Nucleus accumbens (tissue), 56 donors: ENCODE measurements at places on chromosomes 2 and 18.
A peak's percentile ranks its signal among the peaks of the same experiment; 100 is the strongest.

DNA sequence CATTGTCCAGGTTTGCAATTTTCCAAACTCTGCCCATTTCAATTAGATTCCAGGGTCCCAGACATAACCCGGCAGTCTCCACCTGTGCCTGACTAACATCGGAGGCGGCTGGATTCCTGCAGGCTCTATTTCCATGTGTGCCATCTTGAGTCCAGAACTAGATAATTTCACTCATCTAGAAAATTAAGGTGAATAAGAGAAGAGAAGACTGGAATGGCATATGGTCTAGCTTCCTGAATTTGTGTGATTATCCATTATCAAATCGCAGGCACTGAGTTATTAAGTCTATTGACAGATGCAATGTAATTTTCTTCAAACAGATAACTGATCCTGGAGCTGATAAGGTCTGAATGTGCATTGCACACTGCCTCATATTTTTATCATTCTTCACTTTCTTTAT lies 305.2 kb downstream of the ETAA1 start:
- DNase-seq, result no peak

DNA sequence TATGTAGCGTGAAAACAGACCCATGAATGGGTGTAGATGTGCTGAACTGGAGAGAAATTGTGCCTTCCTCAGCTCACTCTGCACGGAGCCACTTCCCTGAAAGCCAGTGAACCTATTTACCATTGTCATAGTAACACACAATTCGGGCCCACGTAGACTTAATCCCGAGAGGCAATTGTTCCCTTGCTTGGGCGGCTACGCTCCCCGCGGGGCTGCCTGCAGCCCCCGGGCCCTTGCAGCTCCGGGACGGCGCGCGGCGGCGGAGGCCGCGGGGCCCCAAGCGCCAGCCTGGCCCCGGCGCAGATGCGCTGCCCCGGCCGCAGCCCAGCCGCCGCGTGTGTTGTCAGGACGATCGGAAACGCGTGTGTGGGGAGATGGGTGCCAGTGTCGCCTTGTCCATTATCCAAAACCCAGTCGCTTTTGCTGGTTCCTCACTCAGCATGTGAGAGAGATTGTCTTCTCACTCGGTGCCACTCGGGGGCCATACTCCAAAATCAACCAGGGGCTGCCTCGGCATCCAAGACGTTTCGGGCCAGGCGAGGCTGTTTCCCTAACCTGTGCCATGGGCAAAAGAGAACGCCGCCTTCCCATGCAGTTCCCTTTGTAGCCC lies 17.9 kb upstream of the LRRTM1 start:
- DNase-seq, result peak; percentile 31

DNA sequence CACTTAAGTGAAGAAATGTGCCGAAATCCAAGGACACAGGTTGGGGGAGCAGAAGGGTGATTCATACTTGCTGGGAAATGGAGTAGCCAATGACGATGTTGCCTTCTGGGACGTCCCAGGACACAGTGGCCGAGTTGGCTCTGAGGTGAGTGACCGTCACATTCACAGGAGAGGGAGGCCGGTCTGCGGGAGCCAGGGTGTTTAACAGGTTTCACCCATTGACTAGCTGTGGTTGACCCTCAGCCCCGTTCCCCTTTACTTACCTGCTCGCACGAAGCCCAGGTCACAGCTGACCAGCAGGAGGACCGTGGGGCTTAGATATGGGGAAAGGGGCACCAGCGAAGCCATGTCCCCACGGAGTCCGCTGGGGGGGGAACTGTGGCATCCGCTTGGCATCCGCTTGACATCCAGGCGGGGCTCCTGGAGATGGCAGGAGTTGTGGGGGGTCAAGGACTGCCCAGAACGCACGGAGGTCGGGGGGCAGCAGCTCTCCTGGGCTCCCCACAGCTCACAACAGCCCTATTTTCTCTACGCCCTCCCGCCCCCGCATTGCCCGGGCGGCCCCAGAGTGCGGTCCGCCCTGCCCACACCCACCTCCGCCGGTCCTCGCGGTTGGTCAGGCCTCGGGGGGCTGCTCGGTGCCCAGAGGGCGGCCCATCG lies 586 bp downstream of the FNDC4 start:
- DNase-seq, result no peak

- DNase-seq, result no peak
Observed at GRCh38 chr2:21836719-21837118, 713.0 kb downstream of the TDRD15 start.

DNA sequence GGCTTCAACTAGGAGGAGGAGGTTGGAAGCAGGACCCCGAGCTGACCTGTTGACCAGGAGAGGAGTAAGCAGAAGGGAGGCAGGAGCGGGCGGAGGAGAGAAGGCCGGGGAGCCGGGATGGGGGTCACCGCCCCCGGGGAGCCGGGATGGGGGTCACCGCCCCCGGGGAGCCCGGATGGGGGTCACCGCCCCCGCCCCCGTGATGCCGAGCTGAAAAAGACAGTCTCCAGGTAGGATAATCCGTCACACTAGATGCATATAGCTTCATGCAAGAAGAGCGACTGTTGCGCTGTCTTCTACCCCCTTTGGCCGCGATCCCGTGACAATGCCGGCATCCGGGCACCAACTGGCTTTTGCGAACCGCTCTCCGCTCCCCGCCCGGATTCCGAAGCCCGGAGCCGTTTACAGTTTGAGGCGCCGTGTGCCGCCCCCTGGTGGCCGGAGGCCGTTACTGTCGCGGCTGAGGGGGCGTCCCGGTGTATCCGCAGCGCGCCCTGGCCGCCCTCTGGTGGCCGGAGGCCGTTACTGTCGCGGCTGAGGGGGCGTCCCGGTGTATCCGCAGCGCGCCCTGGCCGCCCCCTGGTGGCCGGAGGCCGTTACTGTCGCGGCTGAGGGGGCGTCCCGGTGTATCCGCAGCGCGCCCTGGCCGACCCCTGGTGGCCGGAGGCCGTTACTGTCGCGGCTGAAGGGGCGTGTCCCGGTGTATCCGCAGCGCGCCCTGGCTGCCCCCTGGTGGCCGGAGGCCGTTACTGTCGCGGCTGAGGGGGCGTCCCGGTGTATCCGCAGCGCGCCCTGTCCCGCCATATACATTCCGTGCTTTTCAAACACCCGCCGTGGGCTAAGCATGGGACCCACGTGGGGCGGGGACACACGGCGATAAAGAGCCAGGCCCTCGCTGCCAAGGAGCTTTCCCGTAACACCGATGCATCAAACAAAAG lies 89.6 kb downstream of the ACTR3 start:
- DNase-seq, result no peak

- no peak for DNase-seq
Observed at GRCh38 chr2:229970406-229970805, 48.1 kb downstream of the FBXO36 start.

- DNase-seq, result no peak
Observed at GRCh38 chr18:76412010-76412817, 82.8 kb downstream of the ZNF516 start.

- no peak for DNase-seq
Observed at GRCh38 chr2:135728064-135728743, 13.5 kb upstream of the UBXN4 start.

GRCh38 chr2:16729335-16729734 lies 63.7 kb upstream of the CYRIA start:
- no peak for DNase-seq

DNA sequence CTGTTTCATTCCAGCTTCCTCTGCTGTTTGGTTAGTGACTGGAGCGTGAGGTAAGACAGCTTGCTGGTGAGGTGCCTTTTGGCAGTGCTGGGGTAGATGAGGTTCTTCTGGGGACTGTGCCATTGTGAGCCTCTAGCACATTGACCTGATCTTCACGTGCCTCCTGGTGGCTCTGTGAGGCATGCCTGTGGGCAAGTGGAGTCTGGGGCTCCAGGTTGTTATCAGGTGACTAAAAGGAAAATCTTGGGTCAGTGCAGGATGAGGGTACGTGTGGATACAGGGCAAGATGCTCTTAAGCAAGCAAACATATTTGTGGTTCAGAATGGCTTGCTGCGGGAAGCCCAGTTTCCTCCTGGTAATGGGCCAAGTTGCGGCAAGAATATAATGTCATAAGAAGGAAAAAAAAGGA lies 75.4 kb downstream of the FHOD3 start:
- DNase-seq, result no peak

GRCh38 chr2:222427646-222428301 lies 3.4 kb downstream of the SGPP2 start:
- DNase-seq, result no peak

- DNase-seq, result no peak
Observed at GRCh38 chr18:5964108-5964507, 68.8 kb upstream of the TMEM200C start.

DNA sequence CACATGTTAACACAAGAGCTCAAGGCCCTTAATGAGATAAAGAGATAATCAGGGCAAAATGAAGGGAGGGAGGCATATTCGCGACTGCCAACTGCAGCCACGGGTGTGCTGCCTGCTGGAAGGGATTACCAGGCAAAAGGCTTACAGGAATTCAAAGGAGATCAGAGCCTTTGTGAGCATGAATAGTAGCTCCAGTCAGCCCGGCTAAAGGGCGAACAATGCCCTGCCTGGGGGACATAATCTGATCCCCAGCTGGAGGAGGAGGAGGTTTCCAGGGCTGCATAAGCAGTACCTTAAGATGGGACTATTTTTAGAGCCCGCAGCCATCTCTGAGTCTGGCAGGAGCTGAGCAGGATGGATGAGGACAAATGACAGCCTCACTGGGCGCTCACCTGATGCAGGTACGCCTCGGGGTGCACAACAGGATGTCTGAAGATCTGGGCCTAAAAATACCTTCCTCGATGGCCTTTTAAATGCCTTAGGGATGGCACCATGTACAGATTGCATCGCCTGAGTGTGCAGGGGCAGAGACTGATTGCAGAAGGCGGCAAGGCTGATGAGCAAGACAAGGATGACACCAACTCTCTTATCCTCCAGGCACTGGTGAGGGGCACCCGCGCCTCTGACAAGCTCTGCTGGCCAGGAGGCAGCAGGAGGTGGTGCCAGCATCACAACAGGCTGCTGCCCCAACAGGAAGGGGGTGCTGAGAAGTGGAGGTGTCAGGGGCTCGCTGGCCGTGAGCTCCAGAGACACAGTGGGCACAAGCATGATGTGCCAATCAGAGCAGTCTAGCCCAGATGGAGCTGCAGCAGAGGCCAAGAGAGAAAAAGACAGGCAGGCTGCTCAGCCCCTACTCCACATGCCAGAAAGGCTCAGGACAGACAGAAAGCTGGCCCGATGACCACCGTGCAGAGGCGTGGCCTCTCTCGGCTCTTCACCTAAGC lies 111.4 kb downstream of the EIPR1 start:
- DNase-seq, result no peak

DNA sequence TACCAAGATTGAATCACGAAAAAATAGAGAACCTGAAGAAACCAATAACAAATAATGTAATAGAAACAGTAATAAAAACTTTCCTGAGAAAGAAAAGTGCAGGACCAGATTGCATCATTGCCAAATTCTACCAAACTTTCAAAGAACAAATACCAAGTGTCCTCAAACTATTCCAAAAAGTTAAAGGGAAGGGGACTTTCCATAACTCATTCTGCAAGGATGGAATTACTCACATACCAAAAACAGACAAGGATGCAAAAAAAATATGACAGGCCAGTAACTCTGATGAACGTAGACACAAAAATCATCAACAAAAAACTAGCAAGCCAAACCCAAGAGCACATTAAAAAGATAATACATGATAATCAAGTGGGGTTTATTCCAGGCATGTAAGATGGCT lies 172.3 kb upstream of the SLC35G4 start:
- no peak for DNase-seq

GRCh38 chr2:31561823-31562222 lies 18.9 kb downstream of the SRD5A2 start:
- no peak for DNase-seq

DNA sequence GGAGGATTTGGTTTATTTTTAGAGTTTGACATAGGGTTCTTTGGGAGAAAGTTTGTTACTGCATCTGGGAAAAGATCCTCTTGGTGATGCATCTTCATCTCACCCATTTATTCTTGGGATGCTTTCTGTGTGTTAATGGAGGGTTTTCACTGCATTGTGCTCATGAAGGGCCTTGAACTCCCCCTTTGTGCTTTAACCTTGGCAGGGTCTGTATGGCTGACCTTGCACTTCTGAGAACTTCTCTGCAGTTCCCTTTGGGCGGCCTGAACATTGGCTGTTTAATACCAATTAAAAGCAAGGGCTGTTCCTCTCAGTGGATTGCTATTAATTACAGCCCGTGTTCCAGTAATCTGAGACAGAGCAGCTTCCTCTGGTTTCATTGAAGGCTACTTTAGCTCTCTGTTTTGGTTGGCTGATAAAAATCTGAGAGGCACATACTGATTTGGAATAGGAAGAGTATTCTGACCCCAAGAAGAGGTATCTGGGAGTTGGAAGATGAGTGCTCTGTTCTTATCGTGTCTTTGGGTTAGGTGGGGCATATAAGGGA lies 37.5 kb downstream of the FMNL2 start:
- DNase-seq, result no peak

GRCh38 chr2:383888-384287 lies 96.0 kb upstream of the ALKAL2 start:
- DNase-seq, result no peak

DNA sequence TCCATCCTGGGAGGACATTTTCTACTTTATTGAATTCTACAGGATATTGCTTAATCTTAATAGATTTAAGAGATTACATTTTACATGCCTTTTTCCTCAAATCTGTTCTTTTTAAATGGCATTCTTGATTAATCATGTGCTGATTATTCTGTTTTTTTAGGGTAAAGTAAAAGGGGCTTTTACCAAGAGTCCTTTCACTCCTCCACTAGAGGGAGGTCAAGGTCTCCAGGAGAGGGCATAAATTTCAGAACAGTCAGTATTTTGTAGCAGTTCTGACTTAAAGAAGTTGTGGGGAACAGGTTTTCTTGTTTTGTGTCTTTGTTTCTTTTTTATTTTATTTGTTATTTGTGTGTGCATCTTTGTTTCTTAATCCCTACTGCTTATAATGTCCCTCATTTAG lies 25.4 kb downstream of the WDR75 start:
- DNase-seq, result no peak

DNA sequence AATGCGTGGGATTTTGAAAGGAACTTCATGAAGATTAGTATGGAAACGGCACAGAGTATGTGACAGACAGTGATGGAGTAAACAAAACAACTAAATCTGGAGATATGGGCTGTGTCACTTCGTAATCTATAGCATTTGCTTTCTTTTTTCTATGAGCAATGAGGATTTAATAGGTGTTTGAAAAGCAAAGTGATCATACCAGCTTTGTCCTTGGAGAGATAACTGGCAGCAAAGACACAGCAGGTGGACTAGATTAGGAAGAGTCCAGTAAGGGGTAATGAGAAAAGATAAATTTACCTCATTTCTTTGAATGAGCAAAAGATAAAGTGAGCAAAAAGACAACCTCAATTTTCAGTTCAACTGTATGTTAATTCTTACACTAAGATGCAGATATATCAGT lies 199.0 kb downstream of the LRP1B start:
- no peak for DNase-seq

- DNase-seq, result no peak
Observed at GRCh38 chr18:77136076-77136718, 3.6 kb upstream of the MBP start.
